H1 (cell line): ENCODE measurements at places on chromosomes 2 and 18. TPM values are rescaled to one million over a fixed set of nuclear protein-coding genes. Genes with fewer than 3 reads are reported as not detected.

DNA sequence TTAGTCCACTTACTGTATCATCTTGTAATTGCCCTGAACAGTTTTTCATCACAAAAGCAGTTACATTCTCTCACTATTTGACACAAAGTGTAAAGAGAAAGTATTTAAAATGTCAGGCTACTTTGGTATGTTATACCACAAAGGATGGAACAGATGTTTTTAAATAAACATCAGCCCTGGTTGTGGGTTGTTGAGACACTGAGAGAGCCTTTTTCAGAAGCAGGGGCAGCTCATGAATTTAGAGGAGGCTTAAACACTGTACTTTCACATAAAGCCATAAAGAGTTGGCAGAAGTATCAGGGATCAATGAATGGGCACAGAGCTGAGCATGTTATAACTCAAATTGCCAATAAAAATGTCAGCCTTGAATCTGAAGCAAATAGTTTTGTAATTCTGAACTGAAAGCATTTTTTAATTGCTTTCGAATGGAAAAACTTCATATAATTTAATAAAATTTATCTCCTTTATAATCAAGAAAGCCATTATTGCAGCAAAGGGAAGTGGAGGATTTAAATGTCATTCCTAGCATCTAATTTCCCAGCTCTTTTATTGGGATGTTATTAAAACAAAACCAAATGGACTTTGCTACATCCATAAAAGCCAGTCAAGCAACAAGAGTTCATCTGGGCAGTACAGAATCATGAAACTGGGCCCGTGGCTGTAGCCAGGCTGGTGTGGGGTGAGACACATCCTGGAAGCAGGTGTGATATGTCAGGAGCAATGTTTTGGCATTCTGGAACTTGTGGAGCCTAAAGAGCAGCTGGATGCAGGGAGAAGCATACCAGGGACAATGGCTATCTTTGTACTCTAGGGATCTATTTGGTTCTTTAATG, 95.1 kb upstream of the NT5C1B start:
- DNase-seq, result no peak

DNA sequence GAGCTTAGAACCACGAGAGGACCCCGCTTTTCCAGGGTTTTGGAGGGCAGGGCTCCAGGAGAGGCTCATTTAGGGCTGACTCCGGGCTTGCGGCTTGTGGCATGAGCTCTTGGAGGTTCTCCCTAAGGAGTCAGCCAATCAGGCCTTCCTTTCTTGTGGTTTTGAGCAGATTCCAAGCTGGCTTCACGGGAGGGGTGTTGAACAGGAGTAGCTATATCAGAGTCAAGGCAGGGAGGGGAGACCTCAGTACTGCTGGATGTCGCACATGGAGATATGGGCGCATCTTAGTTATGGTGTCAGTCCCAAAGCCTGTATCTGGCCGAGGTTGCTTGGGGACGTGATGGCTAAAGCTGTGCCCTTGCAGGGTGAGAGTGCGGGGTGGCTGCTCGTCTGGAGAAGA, 98.6 kb downstream of the AGAP1 start:
- DNase-seq, result no peak

GRCh38 chr2:213004197-213004821, 147.1 kb downstream of the IKZF2 start:
- DNase-seq, result no peak

GRCh38 chr2:54818226-54818625, 94.8 kb downstream of the EML6 start:
- no peak for DNase-seq

- no peak for DNase-seq
Measured at GRCh38 chr2:118668431-118669424, 178.7 kb downstream of the EN1 start.

DNA sequence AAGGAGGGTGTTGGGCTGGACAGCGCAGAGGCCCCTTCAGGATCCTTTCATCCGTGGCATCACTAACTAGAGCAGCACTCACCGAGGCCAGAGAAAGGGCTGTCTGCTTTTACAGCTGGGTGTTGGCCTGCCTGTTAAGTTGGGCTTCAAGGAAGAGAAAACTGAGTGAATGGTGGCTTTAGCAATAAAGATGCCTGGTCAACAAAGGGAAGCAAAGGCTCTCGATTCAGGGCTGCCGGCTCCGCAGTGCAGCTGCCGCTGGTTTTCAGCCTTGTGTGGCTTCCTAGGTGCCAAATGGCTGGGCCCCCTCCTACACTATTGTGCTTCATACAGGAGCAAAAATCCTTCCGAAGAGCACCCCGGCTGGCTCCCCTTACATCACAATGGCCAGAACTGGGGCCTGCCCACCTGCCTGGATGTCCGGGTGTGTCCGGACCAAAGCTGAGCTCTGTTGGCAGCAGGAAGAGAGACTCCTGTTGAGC, 61.0 kb upstream of the GPR45 start:
- no peak for DNase-seq

Gene DNAH6
- total RNA-seq, result 0.31 and 0.43 TPM in 2 replicates
